C1 segment of cervical spinal cord (tissue), 14 donors: ENCODE measurements at places on chromosomes 7 and 10.

DNA sequence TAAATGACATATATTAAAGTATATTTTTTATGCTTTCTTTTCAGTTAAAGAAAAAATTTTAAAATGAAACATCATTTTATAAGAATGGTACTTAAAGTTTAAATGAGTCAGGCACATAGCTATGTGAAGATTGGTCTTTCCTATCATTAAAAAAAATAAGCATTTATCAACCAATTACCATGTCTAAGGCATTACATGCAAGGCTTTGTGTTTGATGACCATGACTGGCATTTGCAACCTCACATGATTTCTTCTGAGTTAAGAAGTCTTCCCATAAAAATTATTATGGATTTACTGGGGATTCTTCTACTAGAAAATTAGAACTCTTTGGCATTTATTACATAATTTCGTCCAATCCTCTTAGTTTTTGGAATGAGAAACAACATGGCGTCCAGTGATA lies 776.1 kb downstream of the MAGI2 start:
- no peak for DNase-seq

DNA sequence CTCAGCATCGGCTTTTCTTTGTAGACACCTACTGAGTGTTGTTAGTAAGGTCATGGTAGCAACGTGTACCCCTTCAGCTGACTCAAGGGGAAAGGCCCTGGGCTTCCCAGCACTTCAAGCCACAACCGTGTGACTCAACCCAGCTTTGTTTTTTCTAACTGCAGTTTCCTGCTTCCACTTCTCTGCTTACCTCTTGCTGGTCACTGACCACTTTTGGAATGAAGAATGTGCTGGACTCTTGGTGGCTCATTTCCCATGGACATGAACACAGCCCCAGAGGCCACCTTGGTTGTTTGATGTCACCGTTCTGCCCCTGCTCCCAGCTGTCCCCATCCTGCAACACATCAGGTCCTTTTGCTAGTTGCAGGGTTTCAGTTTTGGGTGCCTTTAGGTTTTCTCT lies 69.5 kb upstream of the ZNF438 start:
- DNase-seq, result no peak

DNA sequence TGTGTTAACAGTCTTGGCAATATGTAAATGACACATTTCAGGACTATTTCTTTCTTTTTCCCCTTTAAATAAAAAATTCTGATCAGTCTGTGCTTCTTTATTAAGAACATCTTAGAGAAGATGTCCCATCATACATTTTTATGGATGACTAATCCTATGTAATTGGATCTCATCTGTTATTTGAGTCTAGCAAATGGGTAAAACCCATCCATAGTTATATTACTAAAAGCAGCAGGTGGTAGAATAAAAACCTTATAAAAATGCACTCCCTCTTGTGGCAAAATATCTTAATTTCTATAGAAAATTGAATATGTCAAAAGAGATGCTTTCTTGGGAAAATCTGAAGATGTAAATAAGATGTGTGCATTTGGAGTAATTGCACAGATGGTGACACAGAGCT lies 35.3 kb downstream of the TRRAP start:
- no peak for DNase-seq

DNA sequence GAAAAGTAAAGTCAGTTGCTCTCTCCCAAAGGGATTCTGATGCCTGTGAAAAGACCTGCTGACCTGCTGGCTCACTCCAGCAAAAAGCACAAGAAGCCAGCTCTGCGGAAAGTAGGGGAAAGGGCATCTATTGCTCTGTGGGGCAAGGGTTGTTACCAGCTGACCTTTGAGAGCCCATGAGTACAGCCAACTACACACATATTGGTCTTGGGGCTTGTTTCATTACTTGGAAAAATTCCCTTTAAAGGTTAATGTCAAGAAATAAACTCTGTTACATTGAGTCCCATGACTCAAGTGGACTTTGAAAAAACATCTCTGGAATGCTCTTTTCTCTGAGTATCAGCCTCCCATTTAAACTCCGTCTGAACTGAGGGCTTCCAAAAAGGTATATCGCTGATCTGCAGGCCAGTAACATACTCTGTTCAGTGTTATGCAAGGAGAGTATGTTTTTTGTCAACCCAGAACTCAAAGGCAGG lies 53.2 kb downstream of the PANK1 start:
- DNase-seq, result no peak

DNA sequence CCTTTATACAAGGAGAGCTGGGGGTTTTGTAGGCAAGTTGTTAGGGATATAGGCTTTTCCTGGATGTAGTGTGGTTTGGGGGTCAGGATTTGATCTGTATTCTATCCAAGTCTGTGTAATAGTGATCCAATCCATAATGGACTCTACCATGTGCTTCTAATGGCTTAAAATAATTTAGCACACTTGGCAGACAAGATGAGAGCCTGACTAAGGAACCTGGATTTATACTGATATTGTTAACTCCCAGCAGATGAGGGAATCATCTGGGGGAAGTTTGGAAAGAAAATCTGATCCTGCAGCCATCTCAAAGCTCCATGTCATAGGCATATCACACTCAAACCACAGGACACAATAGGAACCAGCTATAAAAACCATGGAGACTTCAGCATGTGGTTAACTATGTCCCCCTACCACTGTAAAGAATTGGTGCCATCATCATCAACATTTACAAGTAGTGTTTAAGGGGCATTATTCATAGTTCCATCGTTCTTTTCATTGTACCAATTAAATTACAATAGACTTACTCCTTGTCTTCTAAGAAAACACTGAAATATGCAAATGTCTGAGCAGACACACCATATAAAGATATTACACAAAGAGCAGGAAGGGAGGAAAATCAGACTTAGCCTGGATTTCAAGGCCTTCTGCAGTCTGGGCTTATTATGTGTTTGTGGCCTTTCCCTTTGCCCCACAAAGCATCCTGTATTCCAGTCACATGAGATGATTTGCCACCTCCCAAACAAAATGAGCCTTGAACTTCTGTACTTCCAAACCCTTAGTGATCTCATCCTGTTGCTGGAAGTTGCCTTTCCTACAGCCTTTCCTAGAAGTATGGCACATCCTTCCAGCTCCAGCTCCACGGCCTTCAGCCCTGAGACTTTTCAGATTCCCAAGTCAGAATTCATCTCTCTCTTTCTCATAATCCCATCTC lies 22.5 kb upstream of the HPS1 start:
- DNase-seq, result no peak

DNA sequence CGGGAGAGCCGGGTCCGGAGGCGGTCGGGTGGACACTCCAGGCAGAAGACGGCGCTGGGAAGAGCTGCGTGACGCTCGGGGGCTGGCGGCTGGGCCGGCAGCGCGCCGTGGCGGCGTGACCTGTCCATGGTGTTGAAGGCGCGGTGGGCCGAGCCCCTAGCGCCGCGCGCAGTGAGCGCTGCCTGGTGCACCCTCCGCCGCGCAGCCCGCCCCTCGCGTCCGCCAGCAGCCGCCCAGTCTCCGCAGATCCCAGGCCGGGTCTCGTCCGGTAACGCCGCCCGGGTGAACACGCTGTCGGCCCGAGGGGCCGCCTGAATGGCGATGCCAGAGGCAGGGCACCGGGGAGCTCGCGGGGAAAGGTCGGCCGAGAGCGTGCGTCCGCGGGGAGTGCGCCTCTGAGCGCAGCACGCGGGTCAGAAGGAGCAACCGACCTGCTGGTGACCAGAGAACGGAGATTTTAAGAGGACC lies 657 bp upstream of the TMEM178B start:
- DNase-seq, result no peak

DNA sequence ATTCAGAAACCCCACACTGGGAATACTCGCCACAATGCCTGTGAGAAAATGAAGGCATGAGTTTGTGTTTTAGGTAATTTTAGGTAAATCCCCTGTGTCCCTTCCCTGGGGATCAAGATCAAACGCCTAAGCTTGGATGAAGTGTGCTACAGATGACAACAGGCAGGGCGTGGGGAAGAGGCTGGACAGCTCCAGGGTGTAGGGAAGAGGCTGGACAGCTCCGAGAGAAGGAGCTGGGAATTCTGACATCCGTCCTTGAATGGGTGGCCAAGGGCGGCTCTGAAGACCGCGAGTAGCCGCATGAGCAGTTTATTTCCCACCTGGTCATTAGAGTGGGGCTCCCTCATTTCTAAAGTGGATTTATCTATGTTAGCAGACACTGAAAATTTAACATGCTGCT lies 109.7 kb downstream of the RAMP3 start:
- no peak for DNase-seq

DNA sequence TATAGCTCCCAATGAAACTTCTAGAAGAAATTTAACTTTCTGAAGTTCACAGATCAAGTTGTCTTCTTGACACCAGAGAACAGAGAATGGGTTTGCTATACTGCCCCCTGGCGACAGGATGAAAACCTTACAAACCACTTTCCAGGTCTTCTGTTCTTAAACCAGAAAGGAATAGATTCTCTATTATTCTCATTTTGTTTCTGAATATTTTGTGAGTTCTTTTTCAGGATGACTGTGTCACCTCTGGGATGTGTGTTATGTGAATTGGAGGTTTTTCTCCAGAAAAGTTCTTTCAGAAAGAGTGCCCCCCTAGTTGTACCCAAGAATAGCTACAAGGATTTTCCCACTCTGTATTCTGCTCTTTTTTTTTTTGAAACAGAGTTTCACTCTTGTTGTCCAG lies 6.3 kb downstream of the IFT22 start:
- DNase-seq, result no peak

DNA sequence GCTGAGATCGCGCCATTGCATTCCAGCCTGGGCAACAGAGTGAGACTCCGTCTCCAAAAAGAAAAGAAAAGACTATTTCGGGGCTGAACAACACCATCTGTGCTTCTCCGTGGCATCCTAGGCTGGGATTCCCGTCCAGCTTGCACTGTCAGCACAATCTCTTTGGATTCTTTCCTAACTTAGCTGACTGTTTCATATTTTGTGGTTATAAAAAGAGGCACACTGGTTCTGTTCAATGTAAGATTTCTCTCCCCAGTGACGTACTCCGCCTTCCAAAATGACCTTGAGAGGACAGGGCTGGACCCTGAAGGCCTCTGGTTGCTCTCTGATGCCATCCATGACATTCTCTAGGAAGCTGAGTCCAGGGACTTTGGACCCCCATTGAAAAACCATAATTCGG lies 8.8 kb downstream of the ZNHIT1 start:
- DNase-seq, result no peak

DNA sequence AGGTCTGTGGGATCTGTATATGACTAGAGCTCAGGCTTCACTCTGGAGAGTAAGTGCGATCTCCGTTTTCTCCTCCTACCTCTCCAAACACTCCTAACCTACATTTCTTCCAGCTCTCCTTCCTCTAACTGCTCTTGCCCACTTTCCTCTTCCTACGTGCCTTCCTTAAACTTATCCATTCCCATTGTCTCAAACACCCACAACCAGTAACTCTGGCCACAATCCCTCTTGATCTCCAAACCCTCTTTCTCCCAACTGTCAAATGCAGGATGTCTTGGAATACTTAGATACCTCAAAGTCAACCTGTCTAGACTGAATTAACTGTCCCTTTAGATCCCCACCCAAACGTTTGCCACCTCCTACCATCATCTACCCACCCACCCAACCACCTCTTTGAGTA lies 213.7 kb upstream of the KMT2E start:
- DNase-seq, result no peak

DNA sequence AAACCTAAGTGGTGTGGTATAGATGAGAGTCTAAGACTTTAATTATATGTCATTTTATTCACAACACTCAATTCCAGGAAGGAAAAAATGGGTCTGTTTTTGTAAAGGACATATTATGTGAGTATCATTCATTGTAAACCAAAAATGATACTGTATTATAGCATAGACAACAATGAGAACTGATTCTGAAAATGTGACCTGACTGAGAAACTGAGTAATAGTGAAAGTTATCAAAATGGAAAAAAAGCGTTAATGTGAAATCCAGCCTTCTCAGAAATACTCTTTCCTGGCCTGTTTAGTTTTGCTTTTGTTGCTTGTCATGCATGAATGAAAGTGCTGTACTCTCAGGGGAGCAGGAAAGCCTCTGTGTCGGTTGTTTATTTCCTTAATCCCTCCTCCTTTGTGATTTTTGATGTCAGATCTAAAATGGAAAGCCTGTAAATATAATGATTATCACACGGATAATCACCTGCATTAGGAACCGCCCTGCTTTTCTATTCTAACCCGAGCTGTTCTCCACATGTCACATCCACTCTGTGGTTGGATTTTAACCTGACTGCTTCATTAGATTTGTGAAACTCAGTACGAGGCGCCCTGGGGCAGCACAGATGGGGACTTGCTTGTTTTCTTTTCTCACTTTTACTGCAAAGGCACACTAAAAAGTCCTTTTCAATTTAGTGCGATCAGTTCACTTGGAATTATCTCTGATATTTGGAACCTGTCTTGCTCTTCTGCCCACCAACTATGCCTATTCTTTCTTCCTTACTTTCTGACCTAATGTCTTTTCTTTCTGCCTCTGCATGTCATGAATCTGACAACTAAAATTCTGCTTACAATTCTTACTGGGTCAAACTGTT lies 240.9 kb upstream of the KAT6B start:
- no peak for DNase-seq

DNA sequence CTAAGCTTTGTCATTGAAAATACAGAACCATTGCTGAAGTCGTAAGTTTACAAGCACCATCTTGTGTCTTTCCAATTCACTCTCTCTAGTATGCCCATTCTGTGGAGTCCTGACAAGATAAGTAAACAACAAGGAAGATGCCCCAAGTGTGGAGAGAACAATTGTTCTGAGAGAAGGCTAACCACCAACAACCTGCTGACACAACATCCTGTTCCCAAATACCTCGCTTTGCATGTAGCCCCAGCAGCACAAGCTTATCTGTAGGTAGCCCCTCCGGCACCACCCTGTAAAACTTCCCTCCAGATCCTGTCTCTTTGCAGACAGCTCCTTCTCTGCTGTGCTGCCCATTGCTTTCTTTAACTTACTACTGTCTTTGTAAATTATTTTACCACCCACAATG lies 233.3 kb upstream of the AOAH start:
- DNase-seq, result no peak

DNA sequence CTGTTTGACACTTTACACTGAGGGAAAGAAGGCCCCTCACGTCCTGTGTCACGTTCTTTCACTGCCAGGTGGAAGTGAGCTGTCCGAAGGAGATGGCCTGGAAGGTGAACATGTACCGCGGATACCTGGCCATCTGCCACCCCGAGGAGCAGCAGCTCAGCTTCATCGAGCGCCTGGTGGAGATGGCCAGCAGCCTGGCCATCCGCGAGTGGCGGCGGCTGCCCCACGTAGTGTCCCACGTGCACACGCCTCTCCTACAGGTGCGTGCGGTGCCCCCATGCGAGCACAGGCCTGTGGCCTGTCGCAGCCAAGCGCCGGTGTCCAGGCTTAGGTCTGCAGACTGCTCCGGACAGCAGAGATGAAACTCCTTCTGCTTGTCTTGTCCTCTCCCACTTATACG lies 103.4 kb downstream of the TRRAP start:
- no peak for DNase-seq

GRCh38 chr7:117830422-117830954 lies 42.8 kb downstream of the CTTNBP2 start:
- no peak for DNase-seq

DNA sequence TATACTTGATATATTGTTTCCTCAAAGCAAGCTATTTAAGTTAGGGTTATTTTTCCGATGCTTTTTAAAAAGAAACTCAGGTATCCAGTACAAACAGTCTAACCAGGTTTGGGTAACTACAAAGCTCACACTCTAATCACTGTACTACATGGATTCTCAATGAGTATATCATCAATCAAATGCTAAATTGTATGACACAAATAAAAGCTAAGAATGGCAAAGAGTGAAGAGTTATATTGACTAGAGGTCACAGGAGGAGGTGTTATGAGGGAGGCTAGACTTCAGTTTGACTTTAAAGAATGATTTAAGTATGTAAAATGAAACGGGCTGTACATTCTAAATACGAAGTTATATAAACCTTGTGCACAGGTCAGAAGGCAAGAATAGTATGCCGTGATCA lies 178.0 kb downstream of the CTNNA3 start:
- DNase-seq, result no peak

- no peak for DNase-seq
These were observed 64.9 kb downstream of the MYOF start for GRCh38 chr10:93417266-93417665.
